WTC11 (cell line): ENCODE measurements at places on chromosomes 13 and 19. TPM values are rescaled to one million over a fixed set of nuclear protein-coding genes. Genes with fewer than 3 reads are reported as not detected.

Gene SDHAF1
- 19.5 to 20.8 TPM (median 20.4 TPM) in 3 replicates for total RNA-seq

Gene NCAN
- 1.9 to 3.0 TPM (median 2.5 TPM) in 3 replicates for total RNA-seq

DNA sequence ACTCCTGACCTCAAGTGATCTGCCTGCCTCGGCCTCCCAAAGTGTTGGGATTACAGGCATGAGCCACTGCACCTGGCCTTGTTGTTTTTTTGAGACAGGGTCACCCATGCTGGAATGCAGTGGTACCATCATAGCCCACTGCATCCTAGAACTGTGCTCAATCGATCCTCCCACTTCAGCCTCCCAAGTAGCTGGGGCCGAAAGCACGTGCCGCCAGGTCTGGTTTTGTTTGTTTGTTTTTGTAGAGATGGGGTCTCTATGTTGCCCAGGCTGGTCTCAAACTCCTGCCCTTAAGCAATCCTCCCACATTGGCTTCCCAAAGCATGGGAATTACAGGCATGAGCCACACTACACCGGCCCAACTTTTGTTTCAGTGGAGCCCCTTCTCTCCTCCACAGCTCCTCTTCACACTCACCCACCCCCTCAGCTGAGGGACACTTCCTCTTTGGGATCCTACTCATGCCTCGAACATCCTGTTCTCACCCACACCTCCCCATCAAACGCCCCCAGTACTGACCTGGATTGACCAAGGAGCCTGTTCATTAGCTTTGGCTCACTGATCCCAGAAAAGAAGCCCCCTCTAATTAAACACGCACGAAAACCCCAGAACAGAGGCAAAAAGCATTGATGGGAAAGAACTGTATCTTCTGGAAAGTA, 12.8 kb upstream of the CERS4 start:
- peaks cover 46% of the 10 kb centered on the region for H3K4me1 ChIP-seq
- no peaks in the 10 kb centered on the region for H3K27me3 ChIP-seq
- no peak for DNase-seq
- H3K27ac ChIP-seq: peak overlapping the region; percentile 3; the same call in 1 of the 2 replicates

DNA sequence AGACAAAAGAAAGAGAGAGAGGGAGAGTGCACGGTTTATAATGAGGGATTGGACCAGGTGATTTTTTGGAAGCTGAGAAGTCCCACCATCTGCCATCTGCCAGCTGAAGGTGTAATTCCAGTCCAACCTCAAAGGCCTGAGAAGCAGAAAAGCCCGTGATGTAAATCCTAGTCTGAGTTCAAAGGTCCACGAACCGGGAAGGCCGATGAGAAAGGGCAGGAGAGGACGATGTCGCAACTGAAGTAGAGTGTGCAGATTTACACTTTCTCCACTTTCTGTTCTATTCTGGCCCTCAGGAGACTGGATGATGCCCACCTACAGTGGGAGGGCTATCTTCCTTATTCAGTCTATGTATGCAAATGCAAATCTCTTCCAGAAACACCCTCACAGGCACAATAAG, 500.0 kb downstream of the DIAPH3 start:
- no peak overlapping the region for H3K27ac ChIP-seq
- peaks cover 21% of the 10 kb centered on the region for H3K4me1 ChIP-seq
- H3K4me3 ChIP-seq: no peak overlapping the region
- H3K36me3 ChIP-seq: peaks cover 12% of the 10 kb centered on the region

GRCh38 chr13:45456196-45456972, 8.4 kb upstream of the COG3 start:
- H3K36me3 ChIP-seq: no peaks in the 10 kb centered on the region
- H3K27ac ChIP-seq: no peak overlapping the region
- no peak for DNase-seq
